ENCODE measurements at places on chromosomes 6 and 20.

DNA sequence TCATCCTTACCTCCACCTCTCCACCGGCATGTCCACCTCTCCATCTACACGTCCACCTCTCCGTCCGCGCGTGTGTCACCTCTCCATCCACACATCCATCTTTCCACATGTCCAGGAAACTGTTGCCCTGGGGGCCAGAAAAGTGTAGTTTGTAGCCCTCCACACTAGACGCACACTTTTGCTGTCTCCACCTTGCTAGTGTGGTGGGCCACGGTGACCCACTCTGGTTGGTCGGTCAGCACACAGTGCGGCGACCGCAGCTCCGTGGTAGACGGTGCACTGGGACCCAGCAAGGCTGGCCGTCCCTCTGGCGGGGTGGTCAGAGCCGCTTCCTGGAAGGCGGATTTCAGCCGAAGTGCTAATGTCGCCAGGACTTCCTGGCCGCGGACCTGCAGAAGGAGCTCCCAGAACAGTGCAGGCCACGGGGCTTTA lies 268.6 kb downstream of the DLL1 start:
- no peak for DNase-seq

- DNase-seq: no peak
These were observed 395.4 kb downstream of the SAMD5 start for GRCh38 chr6:147903931-147904330.

- no peak for DNase-seq
These were observed 40.8 kb downstream of the KCNK17 start for GRCh38 chr6:39273406-39273821.

DNA sequence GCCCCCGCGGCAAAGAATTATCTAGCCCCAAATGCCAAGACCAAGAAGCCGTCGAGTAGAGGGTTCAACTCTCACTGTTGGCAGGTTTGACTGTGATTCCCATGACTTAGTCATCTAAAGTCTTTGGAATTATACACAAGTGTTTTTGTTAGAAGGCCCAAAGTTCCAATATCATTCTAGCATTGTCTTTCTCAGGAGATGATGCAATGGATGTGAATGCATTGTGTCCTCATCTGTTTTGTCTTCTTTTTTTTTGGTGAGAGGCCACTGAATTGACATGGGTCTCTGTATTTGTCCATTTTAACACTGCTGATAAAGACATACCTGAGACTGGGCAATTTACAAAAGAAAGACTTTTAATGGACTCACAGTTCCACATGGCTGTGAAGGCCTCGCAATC lies 290.5 kb upstream of the ZFP64 start:
- no peak for DNase-seq

DNA sequence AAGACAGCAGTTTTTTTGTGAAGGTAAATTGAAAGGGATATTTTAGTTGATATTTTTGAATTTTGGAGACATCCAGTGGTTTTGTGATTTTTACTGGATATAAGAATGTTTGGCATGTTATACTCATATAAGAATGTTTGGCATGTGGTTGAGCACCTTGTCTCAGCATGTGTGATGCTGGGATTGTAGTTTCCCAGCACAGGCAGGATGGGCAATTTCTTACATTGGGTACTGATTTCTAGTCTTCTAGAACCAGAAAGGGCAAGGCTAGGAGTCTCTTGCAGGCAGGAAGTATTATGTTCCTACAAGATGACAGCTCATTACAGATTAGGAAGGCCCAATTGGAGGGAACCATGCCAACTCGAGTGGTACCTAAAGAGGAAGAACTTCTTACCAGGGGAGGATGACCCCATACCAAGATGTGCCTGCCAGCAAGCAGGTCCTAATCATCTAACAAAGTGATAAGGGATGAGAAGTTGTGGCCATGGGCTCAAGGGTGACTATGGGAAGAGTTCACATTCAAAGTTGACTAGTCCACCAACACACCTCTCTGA lies 377.8 kb downstream of the UTRN start:
- DNase-seq: no peak

- no peak for DNase-seq
These were observed 664.5 kb downstream of the EPM2A start for GRCh38 chr6:145070791-145071190.

- no peak for DNase-seq
These were observed 1237.5 kb upstream of the MAP3K7 start for GRCh38 chr6:91824331-91824730.

- no peak for DNase-seq
These were observed 404.6 kb upstream of the IRAK1BP1 start for GRCh38 chr6:78462728-78463127.

DNA sequence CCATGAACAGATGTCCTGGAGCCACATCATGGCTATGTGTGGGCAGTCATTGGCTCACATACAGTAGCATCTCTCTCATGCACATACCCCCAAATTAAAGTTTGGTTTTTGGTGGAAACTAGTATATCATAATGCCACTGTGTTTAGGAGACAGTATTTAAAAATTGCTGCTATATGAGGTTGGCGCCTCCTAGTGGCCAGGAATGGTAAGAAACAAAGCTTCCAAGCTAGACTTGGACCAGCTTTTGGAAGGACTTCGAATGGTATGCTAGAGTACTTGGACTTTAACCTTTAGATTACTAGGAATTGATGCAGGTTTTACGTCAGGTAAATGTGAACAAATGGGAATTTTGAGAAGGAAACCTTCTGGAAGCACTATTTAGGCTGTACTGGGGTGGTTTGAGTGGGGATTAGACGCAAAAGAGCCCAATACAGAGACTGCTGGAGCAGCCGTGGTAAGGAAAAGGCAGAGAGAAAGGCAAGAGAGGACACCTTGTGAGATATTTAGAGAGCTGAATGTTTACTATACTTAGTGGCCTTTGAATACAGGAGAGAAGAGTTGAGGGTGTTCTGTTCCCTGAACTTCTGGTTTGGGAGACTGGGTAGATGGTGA lies 23.8 kb downstream of the PRSS35 start:
- no peak for DNase-seq

DNA sequence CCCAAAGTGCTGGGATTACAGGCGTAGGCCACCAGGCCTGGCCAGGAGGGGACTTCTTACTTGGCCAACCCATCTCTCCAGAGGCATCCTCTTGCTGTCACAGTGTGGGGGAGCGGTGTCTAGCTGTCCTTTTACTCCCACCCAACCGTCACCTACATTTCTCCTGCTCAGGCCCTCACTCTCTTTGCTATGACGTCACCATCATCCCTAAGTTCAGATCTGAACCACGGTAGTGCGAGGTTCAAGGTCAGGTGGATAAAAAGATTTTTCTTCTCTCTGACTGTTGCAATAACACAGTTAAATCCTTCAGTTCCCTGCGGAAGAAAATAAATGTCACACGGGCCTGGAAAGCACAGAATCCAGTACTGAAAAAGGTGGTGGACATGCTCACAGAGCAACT lies 7.3 kb upstream of the RAET1L start:
- DNase-seq: no peak
